Stimulated activated CD4-positive, alpha-beta T cell treated with anti-CD3 and anti-CD28 coated beads, TNF-alpha, amount 100 ng/mL, for 24 hours (primary cell): ENCODE measurements at places on chromosomes 1 and 21.

- no peak for DNase-seq
These were observed 2.2 kb downstream of the SH3BP5L start for GRCh38 chr1:248823517-248824001.

- no peak for DNase-seq
These were observed 1.6 kb downstream of the CD247 start for GRCh38 chr1:167516404-167517388.

DNA sequence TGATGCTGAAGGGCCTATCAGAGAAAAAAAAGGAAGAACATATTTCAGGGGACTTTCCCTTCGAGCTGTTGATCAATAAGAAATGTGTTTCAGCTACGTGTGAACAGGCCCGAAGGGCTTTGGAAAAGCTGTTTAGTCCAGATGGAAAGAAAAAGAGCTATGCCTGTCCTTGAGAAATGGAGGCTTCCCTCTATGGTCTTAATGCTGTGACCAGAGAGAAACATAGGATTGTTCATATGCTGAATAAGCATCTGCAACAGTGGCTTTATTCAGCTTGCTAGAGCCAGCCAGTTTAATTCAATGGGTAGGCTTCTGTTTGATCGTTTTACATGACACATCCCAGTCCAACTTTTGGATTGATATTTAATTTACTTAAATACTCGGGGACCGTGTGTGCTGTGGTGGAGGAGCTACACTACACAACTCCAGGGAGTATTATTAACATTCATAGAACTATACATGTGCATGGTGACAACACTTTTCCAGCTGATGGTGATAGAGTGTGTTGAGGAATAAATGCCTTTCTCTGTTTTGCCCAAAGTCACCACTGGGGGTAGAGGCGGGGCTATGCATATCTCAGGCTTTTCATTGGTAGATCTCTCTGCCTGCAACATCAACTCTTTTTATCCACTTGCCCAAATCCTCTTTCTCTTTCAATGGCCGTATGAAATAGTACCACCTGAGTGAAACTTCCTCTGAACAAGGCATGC, 106.7 kb upstream of the C8B start:
- DNase-seq = no peak

GRCh38 chr1:17059391-17060305, 5.8 kb upstream of the SDHB start:
- DNase-seq = no peak

DNA sequence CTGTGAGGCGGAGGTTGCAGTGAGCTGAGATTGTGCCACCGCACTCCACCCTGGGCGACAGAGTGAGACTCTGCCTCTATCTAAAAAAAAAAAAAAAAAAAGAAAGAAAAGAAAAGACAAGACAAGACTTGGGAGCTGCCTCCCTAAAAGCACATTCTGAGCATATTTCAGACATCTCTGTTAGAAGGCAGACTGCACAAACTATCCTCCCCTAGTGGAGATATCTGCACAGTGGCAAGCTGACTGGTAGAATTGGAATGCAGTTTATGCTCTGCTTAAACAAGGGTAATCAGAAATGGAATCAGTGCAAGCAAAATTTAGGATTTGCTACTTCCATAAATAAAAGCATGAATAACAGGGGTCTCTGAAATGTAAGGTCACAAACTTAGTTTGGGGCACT, 31.8 kb downstream of the GNG4 start:
- DNase-seq = no peak

DNA sequence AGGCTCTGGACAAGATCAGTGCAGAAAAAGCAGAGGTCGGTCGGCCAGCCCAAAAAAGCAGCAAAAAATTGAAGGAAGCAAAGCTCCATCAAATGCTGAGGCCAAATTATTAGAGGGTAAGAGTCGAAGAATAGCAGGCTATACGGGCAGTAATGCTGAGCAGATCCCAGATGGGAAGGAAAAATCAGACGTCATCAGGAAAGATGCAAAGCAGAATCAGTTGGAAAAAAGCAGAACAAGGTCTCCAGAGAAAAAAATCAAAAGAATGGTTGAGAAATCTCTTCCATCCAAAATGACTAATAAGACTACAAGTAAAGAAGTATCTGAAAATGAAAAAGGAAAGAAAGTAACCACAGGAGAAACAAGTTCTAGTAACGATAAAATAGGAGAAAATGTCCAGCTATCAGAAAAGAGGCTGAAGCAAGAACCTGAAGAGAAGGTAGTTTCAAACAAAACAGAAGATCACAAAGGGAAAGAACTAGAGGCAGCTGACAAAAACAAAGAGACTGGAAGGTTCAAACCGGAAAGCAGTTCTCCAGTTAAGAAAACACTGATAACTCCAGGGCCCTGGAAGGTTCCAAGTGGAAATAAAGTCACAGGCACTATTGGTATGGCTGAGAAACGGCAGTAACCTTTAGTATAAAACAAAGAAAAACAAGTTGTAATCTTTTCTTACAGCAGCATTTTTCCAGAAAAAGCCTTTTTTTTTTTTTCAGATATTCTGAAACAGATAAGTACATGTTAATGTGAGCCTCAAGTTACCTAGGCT, 75.7 kb downstream of the PHTF1 start:
- DNase-seq = no peak

DNA sequence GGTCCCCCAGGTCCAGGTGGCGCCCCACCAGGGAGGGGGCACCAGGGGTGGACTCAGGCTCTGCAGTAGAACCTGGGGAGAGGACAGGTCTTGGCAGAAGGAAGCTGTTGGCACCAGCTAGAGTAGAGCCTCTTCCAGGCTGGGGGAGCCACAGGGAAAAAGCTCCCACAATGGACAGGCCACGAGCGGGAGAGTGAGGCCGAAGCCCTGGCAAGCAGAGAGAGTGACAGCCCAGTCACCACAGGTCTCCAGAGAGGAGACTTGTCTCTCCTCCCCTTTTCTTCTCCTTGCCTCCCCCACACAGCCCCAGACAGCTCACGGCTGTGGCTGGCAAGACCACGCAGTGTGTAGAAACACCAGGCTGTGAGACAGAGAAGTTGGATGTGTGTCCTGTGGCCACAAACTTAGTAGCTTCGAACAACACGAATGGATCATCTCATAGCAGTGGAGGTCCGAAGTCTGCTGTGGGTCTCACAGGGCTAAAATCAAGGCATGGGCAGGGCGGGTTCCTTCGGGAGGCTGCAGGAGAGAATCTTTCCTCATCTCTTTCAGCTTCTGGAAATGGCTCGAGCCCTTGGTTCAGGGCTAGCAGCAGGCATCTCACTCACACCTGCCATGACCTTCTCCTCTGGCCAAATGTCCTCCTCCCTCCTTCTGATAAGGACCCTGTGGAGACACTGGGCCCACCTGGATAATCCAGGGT, 3.3 kb downstream of the KRTAP12-4 start:
- DNase-seq = no peak

DNA sequence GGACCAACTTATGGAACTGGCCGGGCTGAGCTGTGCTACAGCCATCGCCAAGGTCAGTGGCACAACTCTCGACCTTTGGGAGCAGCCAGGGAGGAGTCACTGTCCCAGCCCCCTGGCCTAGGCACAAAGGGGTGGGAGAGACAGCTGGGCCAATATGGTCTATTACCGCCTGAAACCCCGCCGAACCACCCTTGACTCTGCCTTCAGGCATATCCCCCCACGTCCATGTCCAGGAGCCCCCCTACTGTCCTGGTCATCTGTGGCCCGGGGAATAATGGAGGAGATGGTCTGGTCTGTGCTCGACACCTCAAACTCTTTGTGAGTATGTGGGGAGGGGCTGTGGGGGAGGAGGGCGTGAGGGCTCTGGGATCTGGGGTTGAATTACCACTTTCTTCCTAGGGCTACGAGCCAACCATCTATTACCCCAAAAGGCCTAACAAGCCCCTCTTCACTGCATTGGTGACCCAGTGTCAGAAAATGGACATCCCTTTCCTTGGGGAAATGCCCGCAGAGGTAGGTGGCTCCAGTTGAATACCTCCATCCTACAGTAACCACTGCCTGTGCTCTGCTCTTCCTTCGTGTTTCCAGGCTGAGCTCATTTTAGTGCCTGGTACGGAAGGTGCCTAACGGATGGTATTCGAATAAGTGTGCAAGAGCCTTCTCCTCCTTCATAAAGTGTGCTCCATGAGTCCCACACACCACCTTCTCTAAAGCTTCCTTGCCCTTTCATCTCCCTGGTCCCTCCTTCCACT, 758 bp downstream of the NAXE start:
- no peak for DNase-seq
